ENCODE measurements at places on chromosomes 16 and 17.

- no peak for DNase-seq
Observed at GRCh38 chr16:74651841-74652240, 14.8 kb downstream of the RFWD3 start.

GRCh38 chr16:73285436-73286201 is 237.7 kb upstream of the ZFHX3 start:
- DNase-seq: no peak

- no peak for DNase-seq
Observed at GRCh38 chr16:53829186-53829747, 125.3 kb downstream of the FTO start.

DNA sequence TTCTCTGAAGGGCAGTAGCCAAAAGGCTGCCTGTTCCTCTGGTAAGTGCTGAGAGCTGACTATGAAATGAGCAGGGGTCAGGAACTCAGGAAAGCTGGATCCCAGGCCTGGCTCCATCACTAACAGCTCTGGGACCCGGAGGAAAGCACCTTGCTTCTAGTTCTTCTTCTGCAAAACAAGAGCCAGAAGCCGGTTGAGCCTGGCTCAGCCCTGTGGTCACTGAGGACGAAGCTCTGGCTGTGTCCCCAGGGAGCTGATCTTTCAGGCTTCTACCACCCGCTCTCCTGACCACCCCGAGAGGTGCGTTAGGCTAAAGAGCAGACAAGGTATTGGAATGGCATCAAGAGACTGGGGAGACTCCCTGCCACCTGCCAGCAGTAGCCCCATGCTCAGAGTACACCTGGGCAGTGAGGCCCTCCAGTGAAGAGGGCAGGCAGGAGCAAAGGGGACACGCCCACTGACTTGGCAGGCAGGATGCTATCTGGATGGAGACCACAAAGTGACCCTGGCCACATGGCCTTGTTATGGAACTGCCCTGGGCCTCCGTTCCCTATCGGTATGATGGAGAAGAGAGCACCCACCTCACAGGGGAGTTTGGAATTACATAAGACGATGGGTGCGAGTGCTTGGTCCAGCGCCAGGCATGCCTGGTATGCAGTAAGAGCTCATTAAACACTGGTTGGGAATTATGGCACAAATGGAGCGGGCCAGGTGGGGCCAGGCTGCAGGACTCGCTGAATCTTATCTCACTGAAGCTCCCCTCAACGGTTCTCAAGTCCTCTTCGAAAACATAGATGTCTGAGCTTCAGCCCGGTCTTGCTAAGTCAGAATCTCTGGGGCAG is 61.4 kb downstream of the COG7 start:
- no peak for DNase-seq

DNA sequence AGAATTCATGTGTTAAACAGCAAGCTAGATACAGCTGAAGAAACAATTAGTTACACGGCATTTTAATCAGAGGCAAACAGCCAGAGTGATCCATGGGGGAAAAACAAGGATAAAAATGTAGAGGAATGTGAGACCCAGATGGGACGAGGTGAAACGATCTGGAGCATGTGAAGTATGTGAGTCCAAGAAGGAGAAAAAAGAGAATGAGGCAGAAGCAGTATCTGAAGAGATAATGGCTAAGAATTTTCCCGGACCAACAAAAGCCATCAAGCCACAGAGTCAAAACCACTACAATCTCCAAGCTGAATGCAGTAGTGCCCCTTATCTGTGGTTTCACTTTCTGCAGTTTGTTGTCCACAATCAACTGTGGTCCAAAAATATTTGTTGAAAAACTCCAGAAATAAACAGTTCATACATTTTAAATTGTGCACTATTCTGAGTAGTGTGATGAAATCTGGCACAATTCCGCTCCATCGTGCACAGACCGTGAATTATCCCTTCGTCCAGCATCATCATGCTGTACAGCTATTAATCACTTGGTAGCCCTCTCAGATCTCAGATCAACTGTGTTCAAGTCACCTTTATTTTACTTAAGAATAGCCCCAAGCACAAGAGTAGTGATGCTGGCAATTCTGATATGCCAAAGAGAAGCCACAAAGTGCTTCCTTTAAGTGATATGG is 18.8 kb downstream of the MYH10 start:
- no peak for DNase-seq

DNA sequence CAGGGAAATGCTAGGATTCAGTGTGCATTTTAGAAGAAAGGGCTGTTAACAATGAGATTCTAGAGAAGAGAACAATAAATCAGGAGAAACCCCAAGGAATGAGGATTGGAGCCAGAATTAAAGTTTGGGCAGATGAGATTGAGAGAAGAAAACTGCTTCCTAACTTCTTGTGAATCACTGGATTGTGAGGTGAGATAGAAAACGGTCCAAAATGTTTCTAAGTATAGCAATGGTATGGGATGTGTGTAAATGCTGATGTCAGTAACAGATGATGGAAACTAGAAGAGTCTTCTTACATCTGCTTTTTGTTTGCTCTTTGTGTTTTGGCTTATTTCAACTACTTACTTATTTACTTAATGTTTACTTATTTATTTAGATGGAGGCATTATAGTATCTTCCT is 123.0 kb downstream of the KCNJ2 start:
- no peak for DNase-seq

DNA sequence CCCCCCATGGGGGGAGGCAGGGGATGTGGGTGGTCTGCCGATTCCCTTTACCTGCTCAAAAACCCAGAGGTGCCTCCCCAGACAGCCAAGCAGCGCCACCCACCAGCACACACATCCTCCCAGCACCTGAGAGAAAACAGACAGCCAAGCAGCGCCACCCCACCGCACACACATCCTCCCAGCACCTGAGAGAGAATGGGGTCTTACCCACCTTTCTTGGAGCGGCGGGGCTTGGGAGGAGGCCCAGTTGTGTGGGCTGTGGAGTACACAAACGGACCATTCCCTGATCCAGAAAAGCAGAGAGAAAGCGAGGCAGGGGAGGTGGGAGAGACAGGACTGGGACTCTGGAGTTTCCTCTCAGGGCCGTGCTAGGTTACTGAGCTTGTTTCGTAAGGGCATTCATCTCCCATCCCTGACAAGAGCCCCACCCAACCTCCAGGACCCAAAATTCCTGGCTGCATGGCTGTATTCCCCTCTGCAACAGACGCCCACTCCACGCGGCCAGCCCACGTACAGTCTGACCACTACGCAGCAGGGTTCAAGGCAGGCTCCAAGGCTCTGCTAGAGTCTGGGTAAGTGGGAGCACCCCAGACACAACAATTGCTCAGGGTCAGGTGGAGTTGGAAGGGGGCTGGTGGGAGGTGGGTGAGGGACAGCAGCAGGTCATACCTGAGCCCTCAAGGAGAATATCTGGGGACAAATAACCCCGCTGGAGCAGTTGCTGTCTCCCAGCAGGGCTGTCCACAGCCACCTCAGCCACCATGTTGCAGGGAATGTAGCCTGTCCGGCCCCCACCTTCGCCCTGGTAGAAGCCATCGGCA is 22.3 kb downstream of the TSPOAP1 start:
- DNase-seq: no peak

- DNase-seq: no peak
Observed at GRCh38 chr16:16100631-16101030, 122.7 kb downstream of the ABCC6 start.

- DNase-seq: no peak
Observed at GRCh38 chr16:2691491-2692248, 9.3 kb downstream of the KCTD5 start.

- peak; percentile 60 for DNase-seq
Observed at GRCh38 chr16:25106567-25107465, 4.7 kb upstream of the LCMT1 start.

DNA sequence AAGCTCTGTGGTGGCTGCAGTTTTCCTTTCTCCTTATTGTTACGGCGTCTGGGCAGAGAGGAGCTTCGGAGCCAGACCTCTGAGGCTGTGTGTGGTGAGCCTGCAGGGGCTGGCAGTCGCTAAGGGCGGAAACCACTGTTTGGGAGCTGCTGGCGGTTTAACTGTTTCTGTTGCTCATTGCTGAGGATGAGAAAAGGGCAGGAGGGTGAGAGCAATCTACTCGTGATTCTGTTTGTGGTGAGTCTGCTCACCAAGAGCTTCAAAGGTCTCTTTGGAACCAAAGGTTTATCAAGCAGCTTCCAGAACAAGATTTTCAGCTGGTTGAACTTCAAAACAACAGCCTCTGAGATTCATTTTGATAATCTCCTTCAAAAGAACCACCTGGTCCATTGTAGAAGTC is 143.9 kb downstream of the ANKFN1 start:
- no peak for DNase-seq

DNA sequence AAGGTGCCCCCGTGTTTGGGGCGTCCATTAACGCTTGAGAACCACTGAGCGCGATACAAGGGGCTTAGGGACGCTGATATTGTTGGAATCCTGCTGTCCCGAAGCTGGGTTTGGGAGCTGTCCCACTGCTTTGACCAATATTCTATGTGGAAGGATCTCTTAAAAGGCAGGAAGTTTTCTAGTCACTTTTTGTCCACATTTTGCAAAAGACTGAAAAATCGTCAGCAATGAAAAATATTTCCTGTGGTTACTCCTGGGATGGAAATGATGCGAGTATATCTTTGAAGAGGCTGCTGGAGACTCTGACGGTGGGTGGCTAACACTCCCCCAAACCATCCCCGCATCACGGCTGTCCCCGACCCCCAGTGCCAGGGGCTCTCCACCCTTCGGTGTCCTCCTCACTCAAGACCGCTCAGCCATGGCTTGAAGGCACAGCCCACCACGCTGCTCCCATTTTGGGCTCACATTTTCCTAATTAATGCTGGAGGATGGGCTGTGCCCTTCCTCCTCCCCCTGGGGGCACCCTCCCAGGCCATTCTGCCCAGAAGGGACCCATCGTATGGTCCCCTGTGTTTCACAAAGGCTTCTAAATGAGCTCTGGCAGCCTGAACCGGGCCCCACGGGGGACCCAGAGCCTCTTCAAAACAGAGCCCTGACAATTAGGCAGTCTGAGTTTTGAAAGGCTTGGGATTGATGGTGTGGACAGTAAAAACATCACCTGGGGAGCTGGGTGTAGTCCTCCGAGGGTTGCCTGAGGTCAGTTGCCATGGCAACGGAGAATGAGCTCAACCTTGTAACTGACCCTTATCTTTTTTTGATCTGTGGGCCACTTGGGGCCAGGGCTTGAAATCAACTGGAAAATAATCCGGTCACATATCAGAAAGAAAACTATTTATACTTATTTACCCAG is 158.6 kb downstream of the C16orf78 start:
- no peak for DNase-seq

DNA sequence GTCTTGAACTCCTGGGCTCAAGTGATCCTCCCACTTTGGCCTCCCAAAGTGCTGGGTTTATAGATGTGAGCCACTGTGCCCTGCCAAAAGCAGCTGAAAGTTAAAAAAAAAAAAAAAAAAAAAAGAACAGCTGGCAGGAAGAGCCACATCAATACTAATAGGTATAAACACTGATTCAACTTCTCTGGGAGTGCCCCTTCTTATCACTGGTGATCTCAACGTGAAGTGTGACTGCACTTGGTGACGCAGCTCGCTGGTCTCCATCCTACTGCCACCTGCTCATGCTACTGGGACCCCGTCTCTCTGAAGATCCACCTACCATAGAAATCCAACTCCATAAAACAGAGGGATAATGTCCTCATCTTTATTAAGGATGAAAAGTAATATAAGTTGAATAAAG is 40.8 kb downstream of the RNF157 start:
- DNase-seq: no peak

- no peak for DNase-seq
Observed at GRCh38 chr16:5526826-5527225, 429.2 kb upstream of the EEF2KMT start.

- DNase-seq: no peak
Observed at GRCh38 chr17:72056727-72057290, 64.0 kb upstream of the SOX9 start.

- DNase-seq: no peak
Observed at GRCh38 chr16:27967169-27967568, 96.3 kb downstream of the GSG1L start.

- no peak for DNase-seq
Observed at GRCh38 chr16:85040685-85041084, 13.1 kb downstream of the KIAA0513 start.

DNA sequence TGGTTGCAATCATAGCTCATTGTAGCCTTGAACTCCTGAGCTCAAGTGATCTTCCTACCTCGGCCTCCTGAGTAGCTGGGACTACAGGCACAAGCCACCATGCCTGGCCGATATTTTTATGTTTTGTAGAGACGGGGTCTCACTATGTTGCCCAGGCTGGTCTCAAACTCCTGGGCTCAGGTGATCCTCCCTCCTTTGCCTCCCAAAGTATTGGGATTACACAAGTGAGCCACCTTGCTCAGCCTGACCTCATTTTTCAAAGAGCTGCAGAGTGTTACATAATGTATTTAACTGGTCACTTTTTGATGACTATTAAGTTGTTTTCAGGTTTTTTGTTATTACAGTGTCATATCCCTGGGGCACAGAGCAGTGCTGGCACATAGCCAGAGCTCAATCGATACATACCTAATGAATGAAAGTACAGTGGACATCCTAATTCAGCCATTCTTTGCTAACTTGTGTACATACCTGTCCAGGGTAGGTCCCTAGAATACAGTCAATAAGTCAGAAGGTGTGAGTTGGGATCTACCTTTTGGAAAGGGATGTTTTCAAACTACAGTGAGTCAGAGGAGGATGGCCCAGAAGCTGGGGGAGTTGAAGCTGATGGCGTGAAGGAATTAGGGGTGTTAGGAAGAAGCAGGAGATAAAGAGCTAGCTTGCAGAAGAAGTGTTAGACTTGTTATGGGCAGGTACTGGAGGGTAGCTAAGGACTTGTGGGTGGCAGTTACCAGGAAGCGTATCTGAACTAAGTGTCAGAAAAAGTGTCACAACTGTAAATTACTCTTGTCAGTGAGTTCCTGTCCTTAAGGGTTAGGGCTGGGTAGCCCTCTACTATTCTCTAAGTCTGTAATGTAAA is 20.1 kb upstream of the CYLD start:
- DNase-seq: no peak

DNA sequence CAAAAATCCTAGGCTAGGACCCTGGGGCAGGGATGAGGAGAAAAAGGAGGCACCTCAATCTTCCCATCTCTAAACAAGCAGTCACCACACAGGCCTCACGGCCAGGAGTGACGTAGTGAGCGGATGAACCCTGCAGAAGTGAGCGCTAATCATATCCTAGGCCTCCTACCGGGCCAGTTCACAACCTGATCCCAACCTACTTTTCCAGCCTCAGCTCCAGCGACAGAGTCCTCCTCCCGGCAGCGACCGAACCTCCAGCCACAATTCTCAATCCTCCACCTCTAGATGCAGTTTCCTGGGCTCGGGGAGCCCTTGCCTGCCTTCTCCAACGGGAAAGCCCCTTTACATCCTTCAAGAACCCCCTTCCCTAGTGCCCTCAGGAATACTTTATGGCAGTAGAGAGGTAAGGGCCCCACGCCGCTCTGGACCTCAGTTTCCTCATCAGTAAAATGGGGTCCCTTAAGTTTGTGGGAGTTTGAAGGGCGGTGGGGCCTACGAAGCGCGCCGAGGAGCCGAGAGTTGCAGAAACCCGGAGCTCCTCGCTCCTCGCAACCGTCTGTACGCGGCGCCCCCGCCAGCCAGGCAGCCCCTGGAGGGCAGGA is 1.4 kb downstream of the ZNF668 start:
- DNase-seq: no peak

Data from retinal pigment epithelial cell (primary cell).